Stimulated activated CD4-positive, alpha-beta T cell treated with anti-CD3 and anti-CD28 coated beads, Interleukin-15, amount 100 ng/mL, for 1 hour (primary cell): ENCODE measurements at places on chromosomes 5 and 9.

GRCh38 chr5:60852940-60853339, 8.9 kb upstream of the ELOVL7 start:
- no peak for DNase-seq

DNA sequence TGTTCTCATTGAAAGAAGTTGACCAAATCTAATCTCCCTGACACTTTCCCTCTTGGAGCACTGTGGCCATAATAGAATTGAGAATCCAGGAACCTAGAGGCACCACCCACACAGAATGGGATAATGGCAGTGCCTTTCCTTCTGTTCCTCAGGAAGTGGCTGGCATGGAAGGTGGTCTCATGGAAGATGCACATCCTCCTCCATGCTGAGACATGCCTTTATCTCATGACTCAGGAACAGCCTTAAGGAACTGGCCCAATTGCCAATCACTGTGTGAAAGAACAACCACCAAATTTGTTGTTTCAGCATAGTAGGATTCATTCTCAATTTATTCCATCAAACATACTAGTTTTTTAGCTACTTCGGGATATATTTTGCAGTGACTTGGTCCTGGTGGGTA, 137.5 kb upstream of the RASGRF2 start:
- no peak for DNase-seq

DNA sequence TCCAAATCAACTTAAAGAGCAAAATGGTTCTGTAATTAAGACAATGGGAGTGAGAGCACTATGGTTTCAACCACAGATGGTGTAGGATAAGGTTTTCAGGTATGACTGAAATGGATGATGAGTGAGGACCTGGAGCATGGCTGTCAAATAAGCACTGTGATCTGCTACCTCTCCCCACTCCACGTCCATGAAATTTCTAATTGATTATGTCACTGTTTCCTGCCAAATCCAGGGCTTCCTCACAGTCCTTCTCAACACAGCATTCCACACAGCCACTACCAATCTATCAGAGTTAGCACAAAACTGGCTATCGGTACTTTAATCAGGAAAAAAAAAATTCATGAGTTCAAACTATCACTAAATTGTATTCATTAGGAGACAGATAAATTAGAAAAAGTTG, 420.4 kb upstream of the WWC1 start:
- DNase-seq: no peak

DNA sequence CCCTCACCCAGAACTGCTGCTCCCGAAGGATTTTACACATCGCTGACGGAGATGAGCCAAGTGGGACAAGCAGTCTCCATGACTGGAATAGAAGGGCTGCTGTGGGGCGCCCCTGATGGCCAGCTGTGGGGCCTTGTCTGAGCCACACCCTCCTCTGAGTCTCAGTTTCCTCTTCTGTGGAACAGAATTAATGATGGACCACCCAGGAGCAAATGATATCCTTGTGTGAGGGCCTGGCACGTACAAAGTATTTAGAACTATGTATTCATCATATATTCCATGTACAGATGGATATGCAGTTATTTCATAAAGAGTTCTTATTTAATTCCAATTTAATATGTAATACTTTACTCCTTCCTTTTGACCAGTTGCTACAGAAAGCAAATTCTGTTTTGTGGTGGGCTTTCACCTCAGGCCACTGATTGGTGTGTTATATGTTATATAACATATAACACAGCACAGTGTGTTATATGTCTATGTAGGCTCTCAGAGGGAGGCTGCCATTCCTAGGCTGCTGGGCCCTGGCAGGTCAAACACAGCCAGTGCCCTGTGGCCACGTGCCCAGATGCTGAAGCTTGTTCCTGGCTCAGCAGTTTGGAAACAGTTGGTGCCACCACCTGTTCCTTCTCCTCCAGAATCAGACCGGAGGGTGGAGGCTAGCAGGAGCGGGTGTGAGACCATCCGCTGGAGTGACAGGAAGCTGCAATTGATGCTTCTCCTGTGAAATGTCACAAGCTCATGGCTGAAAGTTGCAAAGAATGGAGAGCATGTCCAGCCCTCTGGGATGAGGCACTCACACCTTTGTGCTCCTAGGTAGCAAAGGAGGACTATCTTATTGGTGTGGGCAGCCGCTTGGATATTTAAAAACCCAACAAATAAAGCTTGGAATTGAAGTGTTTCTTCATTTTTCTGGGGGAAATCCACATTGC, 4.4 kb upstream of the FGD3 start:
- no peak for DNase-seq

DNA sequence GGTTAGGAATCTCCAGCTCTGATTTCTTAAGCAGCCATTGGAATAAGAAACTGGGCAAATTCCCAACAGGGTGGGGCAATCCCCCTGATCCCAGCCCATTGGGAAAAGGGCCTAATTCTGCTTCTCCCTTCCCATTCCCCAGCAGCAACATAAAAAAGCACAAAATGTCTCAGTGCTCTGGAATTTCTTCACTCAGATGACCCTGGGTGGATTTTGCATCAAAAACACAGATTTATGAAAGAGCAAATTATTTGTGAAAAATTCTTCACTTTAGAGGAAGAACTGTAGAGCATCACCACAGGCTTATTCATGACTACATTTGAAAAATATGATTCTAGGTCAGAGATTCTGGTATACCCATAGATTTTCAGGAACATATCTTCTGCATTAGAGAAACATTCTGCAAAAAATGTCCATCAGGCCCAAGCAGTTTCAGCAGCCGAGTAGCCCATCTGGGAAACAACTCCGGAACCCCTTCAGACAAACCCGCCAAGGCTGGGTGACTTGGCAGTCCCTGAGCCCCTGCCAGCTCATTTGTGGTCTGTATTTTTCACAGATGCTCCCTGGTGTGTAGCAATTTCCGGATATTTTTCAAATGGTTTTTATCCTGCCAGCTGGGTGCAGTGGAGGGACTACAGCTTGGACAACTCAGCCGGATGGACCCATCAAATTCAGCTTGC, 102.1 kb upstream of the RANBP3L start:
- DNase-seq: no peak

DNA sequence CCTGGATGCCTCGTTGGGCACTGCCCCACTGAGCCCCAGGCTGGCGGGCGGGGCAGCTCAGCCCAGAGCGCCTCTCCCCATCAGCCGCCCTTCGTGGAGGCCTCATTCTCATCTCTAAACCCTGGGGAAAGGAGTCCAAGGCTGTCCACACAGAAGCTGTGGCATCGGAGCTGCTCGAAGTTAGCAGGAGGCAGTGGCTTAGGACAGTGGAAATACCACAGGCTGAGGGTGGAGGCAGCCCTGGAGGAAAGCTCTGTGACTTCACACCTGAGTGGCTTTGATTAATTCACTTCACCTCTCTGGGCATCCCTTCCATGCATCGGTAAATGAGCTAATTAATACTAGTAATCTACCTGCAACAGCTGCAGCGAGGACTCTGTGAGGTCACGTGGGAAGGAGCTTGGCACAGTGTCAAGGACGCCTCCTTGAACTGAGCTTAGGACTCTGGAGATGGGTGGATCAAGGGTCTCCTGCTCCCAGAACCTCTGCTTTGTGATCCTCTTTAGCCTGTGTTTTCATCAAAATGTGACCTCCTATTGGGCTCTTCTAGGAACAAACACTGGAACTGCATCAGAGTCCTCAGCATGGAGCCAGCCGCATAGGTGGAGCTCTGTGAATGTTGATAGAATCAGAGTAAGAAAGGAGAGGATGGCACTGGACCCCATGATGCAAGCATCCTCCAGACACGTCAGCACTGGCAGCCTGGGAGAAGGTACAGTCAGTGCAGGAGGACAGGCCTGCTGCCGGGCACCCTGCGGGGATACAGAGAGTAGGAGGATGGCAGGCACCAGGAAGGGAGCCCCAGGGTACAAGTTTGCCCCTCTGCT, 842 bp upstream of the ANGPTL2 start:
- DNase-seq: no peak

GRCh38 chr9:82606071-82606470, 456.9 kb downstream of the RASEF start:
- no peak for DNase-seq

- DNase-seq: no peak
Observed at GRCh38 chr9:37163299-37163698, 42.9 kb downstream of the ZCCHC7 start.

- DNase-seq: no peak
Observed at GRCh38 chr5:33299621-33300208, 141.1 kb upstream of the TARS1 start.

GRCh38 chr9:136045595-136046553, 49.2 kb downstream of the NACC2 start:
- no peak for DNase-seq

DNA sequence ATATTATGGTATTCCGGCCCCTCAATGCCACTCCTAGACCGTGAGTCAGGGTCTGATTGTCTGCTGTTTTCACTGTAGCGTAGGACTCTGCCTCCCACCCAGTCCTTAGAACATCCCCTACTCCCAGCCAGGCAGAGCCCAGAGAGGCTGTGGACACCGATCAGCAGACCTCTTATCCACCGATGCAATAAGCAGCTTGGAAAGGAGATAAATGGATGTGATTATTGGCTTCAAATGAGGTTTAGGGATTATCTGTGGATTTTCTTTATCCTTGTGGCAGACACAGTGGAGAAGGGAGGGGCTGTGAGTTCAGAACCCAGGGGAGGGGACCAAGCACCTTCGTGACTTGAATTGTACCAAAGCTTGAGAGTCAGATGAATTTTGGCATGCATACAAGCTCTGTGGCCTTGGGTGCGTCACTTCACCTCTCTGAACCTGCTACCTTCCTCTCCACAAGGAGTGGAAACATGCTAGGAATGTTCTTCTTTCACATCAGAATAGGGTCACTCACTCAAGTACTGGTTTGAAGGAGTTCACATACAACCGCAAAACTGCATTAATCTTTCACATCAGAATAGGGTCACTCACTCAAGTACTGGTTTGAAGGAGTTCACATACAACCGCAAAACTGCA, 83.1 kb upstream of the CPLX2 start:
- DNase-seq: no peak

DNA sequence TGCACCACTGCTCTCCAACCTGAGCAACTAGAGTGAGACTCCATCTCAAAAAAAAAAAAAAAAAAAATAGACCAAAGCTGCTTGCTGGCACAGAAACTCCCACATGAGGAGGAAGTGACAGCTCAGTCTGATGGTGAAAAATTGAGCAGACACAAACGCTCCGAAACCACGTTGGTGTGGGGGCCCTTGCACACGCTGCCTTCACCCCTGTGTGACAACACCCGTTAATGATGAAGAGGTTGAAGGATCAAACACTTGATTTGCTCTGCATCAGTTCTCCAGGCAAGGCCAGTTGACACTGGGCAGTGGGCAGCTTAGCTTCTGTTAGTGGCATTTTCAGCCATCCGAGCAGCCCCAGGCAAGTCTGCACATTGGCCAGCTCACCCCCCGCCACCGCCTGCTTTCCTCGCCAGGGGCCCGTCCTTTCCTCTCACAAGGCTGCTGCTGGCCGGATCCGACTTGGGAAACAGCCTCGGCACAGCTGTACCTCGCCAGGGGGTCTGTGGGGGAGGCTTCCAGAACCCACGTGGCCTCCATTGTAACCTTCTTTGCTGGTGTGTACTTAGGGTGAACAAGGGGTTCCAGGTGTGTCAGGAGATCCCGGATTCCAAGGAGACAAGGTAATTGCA, 79.8 kb downstream of the COL27A1 start:
- DNase-seq: no peak

- DNase-seq: no peak
Observed at GRCh38 chr5:120769312-120769872, 305.3 kb downstream of the PRR16 start.

- DNase-seq: no peak
Observed at GRCh38 chr5:110476164-110476563, 250.3 kb downstream of the TMEM232 start.

GRCh38 chr5:56449071-56449640, 216.0 kb upstream of the ANKRD55 start:
- DNase-seq: no peak

- DNase-seq: no peak
Observed at GRCh38 chr5:111769541-111769940, 12.5 kb upstream of the NREP start.

- DNase-seq: no peak
Observed at GRCh38 chr9:116715751-116716150, 28.6 kb downstream of the TRIM32 start.

DNA sequence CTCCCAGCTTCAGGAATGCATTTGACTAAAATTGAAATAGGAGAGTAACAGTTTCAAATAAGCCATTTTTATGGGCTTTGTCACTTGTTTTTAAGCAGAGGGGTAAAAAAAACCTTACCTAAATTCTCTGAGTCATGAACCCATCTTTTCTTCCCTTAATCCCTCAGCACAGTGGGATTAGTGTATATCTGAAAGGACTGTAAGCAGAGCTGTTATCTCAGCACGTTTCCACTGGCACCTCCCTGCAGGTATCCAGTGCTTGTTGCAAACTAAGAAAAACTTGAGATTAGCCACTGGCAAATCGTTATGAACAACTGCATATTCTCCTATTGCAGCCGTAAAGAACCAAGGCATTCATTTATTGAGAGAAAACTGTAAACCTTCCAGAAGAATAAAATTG, 872.7 kb downstream of the EFNA5 start:
- no peak for DNase-seq

GRCh38 chr5:56102889-56103288, 108.1 kb upstream of the IL6ST start:
- no peak for DNase-seq

DNA sequence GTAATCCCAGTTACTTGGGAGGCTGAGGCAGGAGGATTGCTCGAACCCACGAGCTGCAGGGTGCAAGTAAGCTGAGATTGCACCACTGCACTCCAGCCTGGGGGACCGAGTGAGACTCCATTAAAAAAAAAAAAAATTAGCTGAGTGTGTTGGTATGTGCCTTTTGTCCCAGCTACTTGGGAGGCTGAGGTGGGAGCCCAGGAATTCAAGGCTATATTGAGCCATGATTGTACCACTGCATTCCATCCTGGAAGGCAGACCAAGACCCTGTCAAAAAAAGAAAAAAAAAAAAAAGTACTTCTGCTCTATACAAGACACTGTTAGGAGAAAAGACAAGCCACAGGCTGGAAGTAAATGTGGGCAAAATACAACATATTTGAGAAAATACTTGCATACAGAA, 68.5 kb upstream of the FBXW11 start:
- no peak for DNase-seq

GRCh38 chr5:179060116-179061008, at the start of gene ZNF354C:
ZNF354C (plus strand) TSS chr5:179060373; CDS start chr5:179062069, 1,696 bp downstream.
- peak; percentile 66 for DNase-seq

GRCh38 chr9:135016037-135016640, 71.3 kb upstream of the OLFM1 start:
- DNase-seq: no peak

DNA sequence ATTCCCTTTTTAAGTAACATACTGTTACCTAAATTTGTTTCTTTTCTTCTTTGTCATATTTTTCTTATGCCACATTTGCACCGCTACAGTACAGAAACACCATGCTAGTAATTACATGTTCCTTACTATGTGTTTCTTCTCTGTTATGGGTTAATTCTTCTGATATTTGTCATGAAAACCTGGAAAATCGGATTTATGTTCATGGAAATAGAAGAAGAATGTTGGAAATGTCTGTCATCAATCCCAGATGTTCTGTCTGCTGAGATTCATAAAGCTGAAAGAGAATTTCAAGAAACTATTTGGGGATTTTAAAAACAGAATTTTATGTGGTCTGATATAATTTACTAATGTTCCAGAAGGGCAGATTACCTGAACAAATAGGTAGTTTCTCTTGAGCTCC, 305.2 kb upstream of the NREP start:
- no peak for DNase-seq
